ENCODE measurements at places on chromosomes 6 and 20. TPM values are rescaled to one million over a fixed set of nuclear protein-coding genes. Genes with fewer than 3 reads are reported as not detected.

The TMC2 gene
- 0.06 TPM for polyA plus RNA-seq

GRCh38 chr6:21019614-21020013 is 485.4 kb downstream of the CDKAL1 start:
- no peaks in the 10 kb centered on the region for H3K27me3 ChIP-seq
- no peak overlapping the region for H3K4me3 ChIP-seq
- DNase-seq: no peak
- H3K27ac ChIP-seq: no peak overlapping the region

The OXT gene
- polyA plus RNA-seq: not detected

GRCh38 chr6:27312950-27313271 is 838 bp upstream of the POM121L2 start:
- no peak overlapping the region for H3K4me3 ChIP-seq
- no peak overlapping the region for H3K27ac ChIP-seq
- no peaks in the 10 kb centered on the region for H3K36me3 ChIP-seq
- H3K27me3 ChIP-seq: peaks cover 10% of the 10 kb centered on the region

- H3K27ac ChIP-seq: no peak overlapping the region
- DNase-seq: no peak
- H3K4me3 ChIP-seq: no peak overlapping the region
- no peaks in the 10 kb centered on the region for H3K4me1 ChIP-seq
- H3K27me3 ChIP-seq: peaks cover 66% of the 10 kb centered on the region
These were observed 300.5 kb downstream of the TFAP2C start for GRCh38 chr20:56929606-56930005.

DNA sequence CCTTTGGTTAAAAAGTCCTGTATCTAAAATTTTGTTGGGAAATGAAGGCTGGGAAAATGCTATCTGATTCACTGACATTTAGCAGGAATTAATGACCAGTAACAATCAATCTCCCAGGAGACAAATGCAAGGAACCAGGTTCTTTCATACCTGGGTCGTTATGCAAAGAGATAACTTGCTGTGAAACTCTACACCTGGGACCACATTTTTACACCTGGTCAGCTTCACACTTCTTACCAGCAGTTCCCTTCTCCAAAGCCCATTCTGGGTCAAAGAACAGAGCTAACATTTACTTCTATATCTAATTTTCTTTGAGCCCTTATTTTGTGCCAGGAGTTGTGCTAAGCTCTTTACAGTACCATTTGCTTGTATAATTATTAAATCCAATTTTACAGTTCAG is 27.4 kb upstream of the STXBP5 start:
- H3K27me3 ChIP-seq: no peaks in the 10 kb centered on the region
- H3K36me3 ChIP-seq: no peaks in the 10 kb centered on the region
- H3K4me1 ChIP-seq: no peaks in the 10 kb centered on the region

Measured in lung (tissue), 17 donors.